ENCODE measurements at places on chromosomes 4 and X.

GRCh38 chrX:133876646-133877045 lies 108.7 kb downstream of the GPC3 start:
- DNase-seq = no peak

DNA sequence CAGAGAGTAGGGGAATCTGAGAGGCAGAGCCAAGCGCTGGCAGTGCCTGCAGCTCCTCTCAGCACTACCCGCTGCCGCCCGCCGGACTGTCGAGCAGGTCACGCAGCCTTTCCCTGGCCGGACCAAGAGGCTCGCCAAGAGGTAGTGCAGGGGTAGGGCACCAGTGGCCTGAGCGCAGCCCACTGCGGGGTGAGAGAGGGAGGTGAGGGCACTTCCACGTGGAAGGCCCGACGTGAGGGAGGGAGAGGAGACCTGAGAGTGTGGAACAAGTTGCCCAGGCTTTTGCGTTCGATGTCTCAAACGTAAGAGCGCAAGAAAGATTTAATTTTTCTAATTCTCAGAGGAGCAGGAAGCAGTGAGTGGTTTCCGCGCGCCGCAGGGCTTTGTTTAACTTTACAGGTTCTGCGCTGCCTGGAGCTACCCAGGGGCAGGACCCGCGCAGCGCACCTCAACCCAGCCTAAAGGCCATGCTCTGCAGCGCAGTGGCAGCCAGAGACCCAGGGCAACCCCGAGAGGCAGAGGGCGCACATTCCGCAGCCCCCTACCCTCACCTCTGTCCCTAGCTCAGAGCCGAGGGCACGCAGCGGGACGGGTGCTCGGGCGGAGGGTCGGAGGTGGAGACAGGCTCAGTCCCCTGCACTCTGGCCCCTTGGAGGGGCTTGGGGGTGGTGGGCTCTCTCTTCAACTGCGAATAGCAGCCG lies 14.9 kb downstream of the ARHGAP36 start:
- DNase-seq = no peak

- DNase-seq = no peak
Measured at GRCh38 chr4:148166132-148166591, 276.1 kb downstream of the NR3C2 start.

- DNase-seq = no peak
Measured at GRCh38 chr4:117479673-117480072, 394.3 kb upstream of the TRAM1L1 start.

DNA sequence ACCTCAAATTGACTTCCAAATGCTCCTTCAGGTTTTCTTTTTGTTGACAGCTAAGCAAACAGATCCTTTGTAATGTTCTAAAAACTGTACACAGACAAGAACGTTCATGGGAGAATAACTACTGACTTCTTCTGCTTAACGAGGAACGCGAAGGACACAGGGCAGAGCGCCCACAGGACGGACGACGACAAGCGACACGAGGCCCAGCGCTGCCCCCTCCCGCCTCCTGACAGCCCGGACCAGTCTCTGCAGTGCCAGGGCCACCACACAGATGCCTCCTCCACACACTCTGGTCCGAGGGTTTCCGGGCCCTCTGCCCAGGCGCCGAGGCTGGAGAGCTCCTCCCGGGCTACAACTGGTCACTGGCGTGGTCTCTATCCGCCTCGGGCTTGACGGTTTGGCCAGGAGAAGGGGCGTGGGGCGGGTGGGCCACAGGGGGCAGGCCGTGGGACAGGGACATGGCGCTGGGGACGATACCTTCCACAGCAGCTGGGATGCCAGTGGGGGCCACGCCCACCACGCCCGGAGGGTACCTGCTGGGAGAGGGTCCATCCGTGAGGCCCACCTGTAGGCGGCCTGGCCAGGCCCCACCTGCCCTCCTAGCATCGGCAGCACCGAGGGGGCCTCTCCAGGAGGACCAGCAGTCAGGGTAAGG lies 36.9 kb downstream of the CTBP1 start:
- no peak for DNase-seq

DNA sequence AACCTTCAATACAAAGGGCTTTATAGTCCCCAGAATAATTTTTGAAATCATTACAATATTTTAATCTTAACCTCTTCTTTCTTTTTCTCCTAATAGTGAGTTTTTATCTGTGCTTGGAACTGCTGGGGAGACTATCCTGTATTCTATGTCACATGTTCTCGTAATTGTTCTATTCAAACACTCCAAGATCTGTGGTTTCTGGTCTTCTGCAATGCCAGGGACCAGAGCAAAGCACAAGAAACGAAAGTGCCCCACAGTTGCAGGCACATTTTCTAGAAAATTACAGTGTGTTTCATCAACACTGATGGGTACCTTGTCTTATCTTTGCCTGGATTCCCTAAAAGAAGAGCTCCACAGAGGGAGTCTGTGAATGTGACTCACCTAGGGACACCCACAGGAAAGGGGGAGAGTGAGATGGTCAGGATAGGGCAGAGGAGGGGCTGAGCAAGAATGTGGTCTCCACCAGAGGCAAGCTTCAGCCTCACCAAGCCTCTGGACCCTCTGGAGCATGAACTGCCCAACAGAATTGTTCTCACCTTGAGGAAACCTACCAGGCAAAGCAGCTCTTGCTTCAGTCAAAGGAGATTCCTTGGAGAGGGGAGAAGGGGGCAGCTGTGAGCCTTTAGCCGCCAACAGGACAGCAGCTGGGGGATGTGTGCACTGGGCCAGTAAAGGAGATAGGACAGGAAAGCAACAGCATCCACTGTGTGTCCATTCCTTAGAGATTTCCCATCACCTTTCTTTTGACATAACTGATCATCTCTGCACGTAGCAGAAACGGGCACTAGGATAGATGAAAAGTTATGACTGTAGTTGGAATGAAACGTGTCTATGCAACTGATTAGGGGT lies 25.9 kb downstream of the UNC5C start:
- no peak for DNase-seq

GRCh38 chr4:184807797-184808712 lies 17.7 kb downstream of the ACSL1 start:
- DNase-seq = peak; percentile 16

- DNase-seq = no peak
Measured at GRCh38 chrX:108299101-108299591, 139.1 kb downstream of the COL4A6 start.

GRCh38 chrX:134626434-134626833 lies 31.8 kb downstream of the PLAC1 start:
- no peak for DNase-seq

GRCh38 chrX:134688839-134689238 lies 30.6 kb upstream of the PLAC1 start:
- DNase-seq = no peak

GRCh38 chr4:91267543-91267942 lies 1036.2 kb upstream of the GRID2 start:
- no peak for DNase-seq

- no peak for DNase-seq
Measured at GRCh38 chr4:1624519-1624910, 59.6 kb downstream of the FAM53A start.

DNA sequence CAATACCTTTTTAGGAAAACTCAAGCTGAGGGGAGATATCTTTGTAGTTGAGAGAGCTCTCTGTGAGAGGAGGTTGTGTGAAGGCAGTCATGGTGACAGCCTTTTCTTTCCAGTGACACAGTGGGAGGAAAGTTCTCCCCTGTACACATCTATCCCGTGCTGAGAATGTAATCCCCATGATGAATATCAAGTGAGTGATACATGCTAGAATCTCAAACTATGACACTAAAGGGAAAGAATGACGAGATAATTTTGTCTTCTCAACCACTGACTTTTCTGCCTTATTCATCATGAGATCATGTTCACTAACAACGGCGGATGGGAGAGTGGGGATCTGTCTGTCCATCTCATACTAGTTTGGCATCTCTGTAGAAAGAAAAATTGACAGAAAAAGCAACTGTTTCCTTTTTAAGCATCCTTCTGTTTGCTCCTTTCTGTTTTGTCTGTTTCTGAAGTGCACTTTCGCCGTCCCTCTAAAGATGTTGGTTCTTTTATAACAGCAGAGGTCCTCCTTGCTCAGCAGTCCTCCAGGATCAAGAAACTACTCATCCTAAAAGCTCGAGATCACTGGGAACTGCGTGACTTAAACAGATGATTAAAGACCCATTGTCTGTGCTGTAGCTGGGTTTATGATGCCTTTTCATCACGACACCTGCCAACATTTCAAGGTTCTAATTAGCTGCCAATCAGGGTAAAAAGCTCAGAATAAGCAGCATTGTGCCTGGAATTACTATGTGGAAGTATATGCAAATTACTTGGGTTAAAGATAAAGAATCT lies 137.6 kb downstream of the DCK start:
- DNase-seq = no peak

DNA sequence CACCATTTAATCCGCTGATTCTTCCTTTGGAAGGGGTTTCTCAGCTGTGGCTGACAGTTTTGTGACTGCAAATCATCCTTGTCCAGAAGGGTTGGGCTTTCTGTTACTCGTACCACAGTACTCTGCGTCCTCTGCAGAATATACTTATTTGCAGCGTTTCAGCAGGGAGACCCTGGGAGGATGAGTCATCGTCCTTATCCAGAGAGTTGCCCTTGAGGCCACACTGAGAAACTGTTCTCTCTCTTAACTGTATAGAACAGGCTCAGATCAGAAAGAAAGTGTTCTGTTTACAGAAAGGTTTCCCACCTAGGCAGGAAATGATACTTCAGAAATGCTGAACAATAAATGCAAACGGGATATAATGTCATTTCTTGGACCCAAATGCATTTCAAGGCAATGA lies 47.8 kb upstream of the DDX53 start:
- DNase-seq = peak; percentile 20

DNA sequence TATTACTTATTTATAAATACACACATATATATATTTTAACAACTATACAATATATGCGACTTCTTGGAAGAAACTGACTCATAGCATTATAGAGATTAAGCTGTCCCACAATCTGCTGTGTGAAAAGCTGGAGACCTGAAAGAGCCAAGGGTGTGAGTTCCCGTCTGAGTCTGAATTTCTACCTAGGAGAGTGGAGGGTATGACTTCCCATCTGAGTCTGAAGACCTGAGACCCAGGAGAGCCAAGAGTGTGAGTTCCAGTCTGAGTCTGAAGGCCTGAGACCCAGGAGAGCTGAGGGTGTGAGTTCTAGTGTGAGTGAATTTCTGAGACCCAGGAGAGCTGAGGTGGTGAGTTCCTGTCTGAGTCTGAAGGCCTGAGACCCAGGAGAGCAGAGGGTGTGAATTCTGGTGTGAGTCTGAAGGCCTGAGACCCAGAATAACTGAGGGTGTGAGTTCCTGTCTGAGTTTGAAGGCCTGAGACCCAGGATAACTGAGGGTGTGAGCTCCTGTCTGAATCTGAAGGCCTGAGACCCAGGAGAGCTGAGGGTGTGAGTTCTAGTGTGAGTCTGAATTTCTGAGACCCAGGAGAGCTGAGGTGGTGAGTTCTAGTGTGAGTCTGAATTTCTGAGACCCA lies 8.9 kb upstream of the P2RY8 start:
- DNase-seq = no peak

- DNase-seq = no peak
Measured at GRCh38 chr4:182205306-182205705, 37.9 kb upstream of the TENM3 start.

DNA sequence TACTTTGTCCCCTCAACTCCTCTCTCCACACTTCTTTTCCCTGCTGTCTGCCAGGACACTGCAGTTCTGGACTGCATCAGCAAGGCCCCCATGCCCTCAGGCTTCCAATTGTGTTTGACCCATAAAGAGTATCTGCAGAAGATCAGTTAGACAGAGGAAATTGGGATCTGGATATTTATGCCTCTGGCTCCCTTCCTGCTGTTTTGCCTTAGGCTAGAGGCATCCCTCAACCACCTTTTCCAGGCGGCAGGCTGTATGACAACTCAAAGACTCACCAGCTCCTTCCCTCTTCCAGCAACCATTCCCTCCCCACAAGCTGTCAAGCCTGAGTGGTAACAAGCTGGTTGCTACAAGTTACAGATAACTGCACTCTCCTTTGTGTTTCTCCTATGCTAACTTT lies 66.4 kb upstream of the NDP start:
- DNase-seq = no peak

GRCh38 chrX:135489542-135489941 lies 30.9 kb upstream of the INTS6L start:
- DNase-seq = no peak

- no peak for DNase-seq
Measured at GRCh38 chr4:169128902-169129301, 118.8 kb upstream of the CBR4 start.

DNA sequence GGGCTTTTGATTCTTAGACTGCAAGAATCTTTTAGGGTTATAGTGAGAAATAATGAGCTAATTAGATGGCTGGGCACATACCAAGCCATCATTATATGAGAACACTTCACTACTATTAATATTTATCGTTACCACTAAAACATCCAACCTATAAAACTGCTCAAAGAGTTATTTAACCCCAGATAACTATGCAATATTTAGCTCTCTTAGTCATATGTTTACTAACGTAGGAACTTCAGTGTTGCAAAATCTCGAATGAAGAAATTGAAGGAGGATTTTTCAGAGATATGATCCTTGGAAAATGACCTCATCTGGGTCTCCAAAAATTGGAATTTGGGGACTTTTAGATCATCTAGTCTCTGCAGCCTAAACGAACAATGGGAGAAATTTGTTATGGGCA lies 265.0 kb upstream of the RPS6KA3 start:
- DNase-seq = no peak

DNA sequence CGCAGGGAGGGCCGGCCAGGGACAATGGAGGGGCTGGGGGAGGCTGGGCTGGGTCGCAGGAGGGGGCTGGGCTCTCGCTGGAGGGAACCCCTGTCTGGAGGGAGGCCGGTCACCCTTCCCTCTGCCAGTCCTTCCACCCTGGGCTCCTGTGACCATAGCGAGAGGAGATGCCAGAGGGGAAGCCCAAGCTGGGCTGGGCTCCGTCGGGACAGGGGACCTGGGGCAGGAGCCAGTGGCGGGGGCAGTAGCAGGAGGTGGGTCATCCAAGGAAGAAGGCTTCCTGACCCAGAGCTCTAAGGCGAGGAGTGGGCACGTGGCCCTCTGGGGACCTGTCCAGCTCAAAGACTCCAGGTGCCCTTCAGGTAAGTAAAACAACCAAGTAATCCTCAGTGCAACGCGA lies 16.9 kb downstream of the CTAG1B start:
- DNase-seq = no peak

DNA sequence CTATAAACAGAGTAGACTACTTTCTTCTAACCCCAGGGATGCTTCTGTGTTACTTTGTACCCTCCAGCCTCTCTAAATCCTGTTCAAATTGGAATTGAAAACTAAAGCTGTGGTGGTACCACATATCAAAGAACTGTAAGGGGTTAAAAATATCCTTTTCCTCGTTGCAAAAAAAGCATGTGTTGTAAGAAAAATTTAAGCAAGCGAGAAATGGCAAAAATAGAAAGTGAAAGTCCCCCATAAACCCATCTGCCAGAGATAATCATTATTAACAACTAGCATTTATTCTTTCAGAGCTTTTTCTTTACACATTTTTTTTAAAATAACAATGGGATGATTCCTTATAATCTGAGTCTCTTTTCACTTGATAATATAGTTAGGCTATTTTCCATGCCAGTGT lies 40.6 kb downstream of the TMEM164 start:
- DNase-seq = no peak

DNA sequence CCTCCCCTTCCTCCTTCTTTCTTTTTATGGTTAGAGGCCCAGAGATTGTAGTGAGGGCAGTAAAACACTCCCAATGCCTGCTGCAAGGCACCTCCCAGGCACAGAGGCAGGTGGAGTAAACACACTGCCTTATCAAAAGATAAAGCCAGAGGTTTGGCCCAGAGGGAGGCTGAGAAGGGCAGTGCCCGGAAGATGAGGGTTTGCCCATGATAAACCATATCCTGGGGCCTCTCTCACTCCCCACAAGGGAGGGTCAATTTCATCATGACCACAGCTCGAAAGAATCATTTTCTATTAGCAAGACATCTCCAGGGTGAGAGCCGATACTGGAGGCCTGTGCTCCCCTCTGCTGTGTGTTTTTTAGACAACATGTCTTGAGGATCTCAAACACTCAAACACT lies 98.5 kb upstream of the FAM9C start:
- DNase-seq = no peak

GRCh38 chr4:148934926-148935578 lies 492.8 kb upstream of the NR3C2 start:
- no peak for DNase-seq

All from NCI-H2029 (cell line).